ENCODE measurements at places on chromosomes 11 and 22.

DNA sequence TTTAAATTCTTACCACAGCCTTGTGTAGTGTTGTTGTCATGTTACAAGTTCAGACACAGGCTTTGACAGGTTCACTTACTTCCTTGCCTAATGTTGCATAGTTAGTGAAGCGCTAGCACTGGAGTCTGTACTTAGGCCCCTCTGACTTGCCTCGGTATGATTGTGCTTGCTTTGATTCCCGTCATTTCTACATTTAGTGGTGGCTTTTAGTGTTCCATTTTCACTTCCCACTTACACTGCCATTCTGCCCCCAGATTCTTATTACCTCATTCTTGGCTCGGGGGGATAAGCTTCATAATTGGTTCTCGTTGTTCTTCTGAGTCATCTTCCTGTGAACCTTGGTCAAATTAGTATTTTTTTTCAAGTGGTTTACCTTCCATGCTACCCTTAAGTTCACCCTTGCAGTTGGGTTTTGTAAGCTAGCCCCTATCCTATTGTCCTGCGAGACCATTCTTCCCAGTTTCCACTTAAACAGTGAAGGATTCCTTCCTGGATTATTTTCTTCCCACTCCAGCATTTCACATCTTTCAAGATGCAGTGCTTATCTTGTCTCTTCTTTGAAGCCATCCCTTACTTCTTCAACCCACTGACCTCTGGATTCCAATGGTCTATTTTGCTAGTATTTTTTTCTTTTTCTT, 68.7 kb downstream of the DDX10 start:
- no peak for DNase-seq

- DNase-seq: no peak
These were observed 241.3 kb upstream of the LARGE1 start for GRCh38 chr22:34161431-34162123.

- DNase-seq: no peak
These were observed 67.5 kb upstream of the SCUBE2 start for GRCh38 chr11:9158898-9159391.

GRCh38 chr11:63445720-63446119, 45.2 kb downstream of the PLAAT5 start:
- no peak for DNase-seq

DNA sequence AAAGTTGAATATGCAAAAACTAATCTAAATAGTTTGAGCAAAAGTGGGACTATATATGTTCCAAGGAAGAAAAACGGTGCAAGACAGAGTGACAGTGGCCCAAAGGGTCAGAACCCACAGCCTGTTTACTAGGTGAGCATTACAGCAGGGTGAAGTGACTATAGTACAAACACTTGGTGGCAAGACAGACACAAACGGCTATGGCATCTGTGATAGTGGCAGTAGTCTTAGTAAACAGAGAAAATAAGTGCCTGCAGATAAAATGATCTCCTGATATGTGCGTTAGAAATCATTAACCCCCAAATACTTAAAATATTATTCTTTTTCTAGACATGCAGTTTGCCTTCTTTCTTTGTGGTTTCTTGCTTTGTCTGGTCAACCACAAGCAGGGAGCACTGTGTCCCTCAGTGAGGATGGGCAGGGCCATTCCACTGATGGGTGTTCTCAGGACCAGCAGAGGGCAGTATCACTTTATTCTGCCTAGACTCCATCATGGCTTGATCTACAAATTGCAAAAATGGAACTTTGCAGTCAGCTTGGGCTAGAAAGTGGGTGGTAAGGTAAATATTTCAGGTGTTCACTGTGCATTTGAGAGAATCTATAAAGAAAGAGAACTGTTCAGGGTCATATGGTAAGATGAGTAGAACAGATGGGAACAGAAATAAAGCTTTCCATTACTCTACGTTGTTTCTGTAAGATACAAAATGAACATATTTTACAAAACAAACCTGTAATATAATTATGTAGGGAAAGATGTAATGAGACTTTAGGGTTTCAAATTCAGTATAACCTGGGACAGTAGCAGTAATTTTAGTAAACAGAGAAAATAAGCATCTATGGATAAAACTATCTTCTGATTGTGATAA, 198.2 kb downstream of the SWAP70 start:
- DNase-seq: no peak

DNA sequence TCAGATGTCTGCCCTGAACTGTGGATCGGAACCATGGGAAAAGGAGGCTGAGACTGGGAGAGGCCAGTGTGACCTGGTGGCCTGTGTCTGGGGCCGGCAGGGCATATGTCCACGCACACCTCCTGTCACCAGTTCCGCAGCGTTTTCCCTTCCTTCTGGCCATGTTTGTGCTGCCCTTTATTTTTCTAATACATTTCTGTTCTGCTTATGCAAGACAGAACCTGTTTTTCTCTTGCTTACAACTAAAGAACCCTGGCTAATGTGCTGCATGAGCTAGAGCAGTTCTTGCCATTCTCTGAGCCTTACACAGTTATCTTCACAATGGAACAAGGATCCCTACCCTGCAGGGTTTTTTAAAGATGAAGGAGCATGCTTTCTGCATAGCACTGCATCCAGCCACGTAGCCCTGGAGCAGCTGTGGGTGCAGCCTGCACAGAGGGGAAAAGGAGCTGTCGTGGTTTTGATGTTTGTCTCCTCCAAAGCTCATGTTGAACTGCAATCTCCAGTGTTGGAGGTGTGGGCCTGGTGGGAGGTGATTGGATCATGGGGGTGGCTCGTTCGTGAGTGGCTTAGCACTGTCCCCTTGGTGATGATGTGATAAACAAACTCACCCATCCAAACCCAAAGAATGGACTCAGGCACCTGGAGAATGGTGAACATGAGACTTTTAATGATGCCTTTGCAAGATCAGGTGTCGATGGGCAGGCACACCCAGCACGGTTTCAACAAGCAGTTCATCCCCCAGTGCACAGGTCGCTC, 84.8 kb upstream of the SHANK2 start:
- no peak for DNase-seq

GRCh38 chr11:125388611-125389010, 107.5 kb downstream of the FEZ1 start:
- no peak for DNase-seq

- no peak for DNase-seq
These were observed 29.8 kb downstream of the LIMK2 start for GRCh38 chr22:31241936-31242335.

DNA sequence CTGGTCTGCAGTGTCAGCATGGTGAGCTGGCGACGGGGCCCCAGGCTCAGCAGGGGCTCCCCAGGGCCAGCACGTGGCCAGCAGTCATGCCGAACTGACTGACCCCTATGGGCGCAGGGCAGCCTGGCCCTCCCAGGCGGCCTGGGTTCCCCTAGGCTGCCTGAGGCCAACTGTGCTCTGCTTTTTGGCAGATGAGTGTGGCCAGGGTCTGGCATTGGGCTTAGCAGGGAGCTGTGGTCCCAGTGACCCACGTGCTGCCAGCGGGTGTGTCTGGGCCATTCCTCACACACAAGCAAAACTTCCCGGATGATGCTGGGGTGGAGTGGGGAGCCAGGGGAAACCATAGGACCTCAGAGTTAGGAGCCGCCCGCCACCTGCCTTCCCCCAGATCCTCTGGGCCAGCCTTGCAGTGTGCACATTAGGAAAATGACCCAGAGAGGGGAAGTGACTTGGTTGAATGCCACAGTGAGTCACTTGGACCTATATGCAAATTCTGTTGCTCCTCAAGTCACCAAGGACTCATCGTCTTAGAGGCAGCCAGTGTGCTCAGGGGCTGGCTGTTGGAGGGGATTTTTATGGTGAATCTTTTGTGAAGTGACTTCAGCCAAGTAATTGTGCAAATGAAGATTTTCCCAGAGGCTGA, 6.5 kb downstream of the ADORA2A start:
- DNase-seq: no peak

GRCh38 chr11:6371825-6372224, 18.4 kb upstream of the SMPD1 start:
- DNase-seq: no peak

- DNase-seq: no peak
These were observed 10.9 kb upstream of the PHLDB1 start for GRCh38 chr11:118596224-118597146.

GRCh38 chr11:129055196-129055595, 112.5 kb upstream of the TP53AIP1 start:
- no peak for DNase-seq

GRCh38 chr11:130828741-130829140, 87.5 kb downstream of the SNX19 start:
- DNase-seq: no peak

GRCh38 chr22:49300241-49300640, 527.4 kb downstream of the BRD1 start:
- DNase-seq: no peak

DNA sequence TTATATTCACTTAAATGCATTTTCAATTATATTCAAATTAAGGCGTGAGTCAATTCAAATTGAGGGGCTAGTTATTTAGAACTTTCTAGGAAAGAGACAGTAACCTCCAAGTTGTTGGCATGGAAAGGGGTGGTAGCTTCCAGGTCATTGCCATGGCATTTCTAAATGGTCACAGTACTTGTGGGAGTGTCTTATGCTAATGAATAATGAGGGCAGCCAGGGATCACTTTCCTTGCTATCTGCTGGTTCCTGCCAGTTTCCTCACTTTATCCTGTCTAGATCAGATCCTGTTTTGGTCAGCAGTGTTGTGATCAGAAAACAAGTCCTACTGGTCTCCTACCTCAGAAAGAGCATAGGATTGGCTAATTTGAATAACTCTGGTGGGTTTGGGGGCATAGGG, 21.8 kb upstream of the RNASEH2C start:
- DNase-seq: no peak

DNA sequence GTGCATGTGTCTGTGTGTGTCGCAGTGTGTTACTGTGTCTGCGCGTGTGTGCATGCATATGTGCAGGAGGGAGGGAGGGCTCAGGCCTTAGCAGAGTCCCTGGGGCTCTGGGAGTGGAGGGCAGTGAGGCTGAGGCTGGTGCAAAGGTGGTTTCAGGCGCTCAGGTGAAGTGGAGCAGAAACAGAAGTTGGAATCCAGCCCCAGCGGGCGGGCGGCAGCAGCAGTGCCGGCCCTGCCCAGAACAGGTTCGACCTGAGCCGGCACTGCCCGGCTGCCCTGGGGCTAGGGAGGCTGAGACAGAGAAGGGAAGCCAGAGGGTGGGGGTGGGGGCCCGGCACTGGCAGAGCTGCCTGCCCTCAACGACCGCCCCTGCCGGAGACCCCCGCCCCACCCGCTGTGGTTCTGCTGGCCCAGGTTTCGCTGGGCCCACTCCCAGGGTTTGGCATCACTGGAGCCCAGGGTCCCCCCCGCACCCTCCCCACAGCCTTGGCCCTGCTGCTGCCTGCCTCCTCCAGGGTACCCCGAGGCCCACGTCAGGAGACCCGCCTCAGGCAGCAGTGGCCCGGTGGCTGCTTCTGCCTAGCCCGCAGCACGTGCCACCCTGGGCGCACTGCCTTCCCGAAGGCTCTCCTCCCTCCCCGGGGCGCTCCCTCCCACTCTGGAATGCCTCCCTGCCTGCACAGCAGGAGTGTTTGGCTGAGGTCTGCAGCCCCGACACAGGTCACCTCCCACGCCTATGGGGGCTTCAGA, 13.3 kb downstream of the ASCL2 start:
- DNase-seq: no peak

GRCh38 chr22:22214819-22215329, 29.7 kb upstream of the VPREB1 start:
- no peak for DNase-seq

GRCh38 chr22:22085702-22086500, 103.3 kb upstream of the TOP3B start:
- no peak for DNase-seq

DNA sequence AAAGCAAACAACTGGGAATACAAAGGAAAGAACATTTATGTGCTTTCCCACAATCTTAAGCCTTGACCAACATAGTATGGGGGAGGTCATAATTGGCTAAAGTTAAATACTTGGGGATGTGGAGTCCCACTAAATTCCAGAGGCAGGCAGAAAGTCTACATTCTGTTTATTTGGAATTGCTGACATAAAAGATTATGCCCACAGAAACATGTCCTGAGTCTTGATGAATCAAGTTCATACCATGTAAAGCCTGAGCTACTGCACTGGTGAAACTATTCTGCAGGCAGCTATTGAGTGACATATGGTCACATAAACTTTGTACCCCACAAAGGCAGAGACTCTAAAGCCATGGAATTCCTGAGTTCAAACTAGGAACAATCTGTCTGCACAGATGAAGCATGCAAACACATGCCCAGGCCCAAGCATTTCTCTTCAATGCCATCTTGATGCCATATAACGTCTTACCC, 69.9 kb upstream of the CHRM4 start:
- DNase-seq: no peak

GRCh38 chr11:115939731-115940421, 435.7 kb upstream of the CADM1 start:
- DNase-seq: no peak

- DNase-seq: no peak
These were observed 20.6 kb upstream of the RPS13 start for GRCh38 chr11:17098038-17098437.

GRCh38 chr11:6253197-6253596, 6.4 kb upstream of the CCKBR start:
- no peak for DNase-seq

Measured in stimulated activated CD4-positive, alpha-beta T cell treated with anti-CD3 and anti-CD28 coated beads, Interleukin-1b, Interleukin-23, amount 100 ng/mL, for 1 hour (primary cell).